ENCODE measurements at places on chromosomes 4 and X. TPM values are rescaled to one million over a fixed set of nuclear protein-coding genes. Genes with fewer than 3 reads are reported as not detected.

The YTHDC1 gene
- total RNA-seq, result 56.0 TPM

GRCh38 chr4:171812665-171813525 is at the start of gene GALNTL6:
TSS of gene GALNTL6 (plus strand) at chr4:171813404.
- no peak for DNase-seq

The SHOX gene
- not detected for total RNA-seq

GRCh38 chrX:73916931-73917667 is 354.1 kb downstream of the CHIC1 start:
- DNase-seq, result no peak

DNA sequence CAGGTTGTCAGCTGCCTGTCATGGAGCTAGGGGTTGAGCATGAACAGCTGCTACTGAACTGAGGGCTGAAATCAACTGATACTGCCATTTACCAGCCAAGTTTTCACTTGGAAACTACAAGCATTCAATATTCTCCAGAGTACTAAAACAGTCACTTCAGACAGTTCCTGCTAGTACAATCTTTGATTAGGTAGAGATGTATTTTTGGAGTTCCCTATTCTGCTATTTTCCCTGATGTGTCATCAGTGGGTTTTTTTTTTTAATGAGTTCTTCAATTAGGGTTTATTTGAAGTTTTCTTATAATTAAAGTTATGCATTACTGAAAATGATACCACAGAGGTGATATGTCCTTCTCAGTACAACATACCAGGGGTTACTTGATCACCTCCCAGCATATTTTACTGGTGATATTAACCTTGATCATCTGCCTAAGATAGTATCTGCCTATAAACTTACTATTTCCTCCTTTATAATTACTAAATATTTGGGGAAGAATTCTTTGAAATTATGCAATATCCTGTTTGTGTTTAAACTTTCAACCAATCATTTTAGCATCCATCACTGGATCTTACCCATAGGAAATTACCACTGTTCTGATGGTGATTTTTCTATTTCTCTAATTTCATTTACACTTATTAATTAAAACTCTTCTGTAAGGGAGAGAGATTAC is 13.6 kb downstream of the PDCL2 start:
- DNase-seq, result no peak

GRCh38 chrX:38646129-38646528 is 84.8 kb downstream of the TSPAN7 start:
- no peak for DNase-seq

- DNase-seq, result no peak
Observed at GRCh38 chrX:118373538-118373937, 27.6 kb downstream of the WDR44 start.

The CCKAR gene
- not detected for total RNA-seq

DNA sequence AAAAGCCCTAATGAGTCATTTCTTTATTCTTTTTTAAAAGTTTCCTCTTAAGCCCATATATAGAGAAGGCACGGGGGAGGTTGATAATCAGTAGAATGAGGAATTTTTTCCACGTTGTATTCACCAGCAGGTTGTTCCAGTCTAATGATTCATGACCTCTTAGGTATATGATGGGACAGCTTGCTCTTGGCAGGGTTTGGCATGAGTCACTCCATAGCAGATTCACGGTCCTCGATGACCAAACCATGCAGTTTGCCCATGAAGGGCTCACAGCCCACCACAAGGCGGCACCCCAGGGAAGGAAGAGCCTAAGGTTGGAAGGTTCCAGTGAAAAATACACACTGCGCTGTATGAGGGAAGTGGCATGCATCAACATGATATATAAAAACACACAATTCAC is 623.8 kb upstream of the DIPK2B start:
- DNase-seq, result no peak

The ARMCX1 gene
- total RNA-seq, result 7.9 TPM

- no peak for DNase-seq
Observed at GRCh38 chr4:77771566-77771965, 47.6 kb downstream of the CNOT6L start.

GRCh38 chrX:136810493-136810892 is 29.8 kb upstream of the ARHGEF6 start:
- no peak for DNase-seq

DNA sequence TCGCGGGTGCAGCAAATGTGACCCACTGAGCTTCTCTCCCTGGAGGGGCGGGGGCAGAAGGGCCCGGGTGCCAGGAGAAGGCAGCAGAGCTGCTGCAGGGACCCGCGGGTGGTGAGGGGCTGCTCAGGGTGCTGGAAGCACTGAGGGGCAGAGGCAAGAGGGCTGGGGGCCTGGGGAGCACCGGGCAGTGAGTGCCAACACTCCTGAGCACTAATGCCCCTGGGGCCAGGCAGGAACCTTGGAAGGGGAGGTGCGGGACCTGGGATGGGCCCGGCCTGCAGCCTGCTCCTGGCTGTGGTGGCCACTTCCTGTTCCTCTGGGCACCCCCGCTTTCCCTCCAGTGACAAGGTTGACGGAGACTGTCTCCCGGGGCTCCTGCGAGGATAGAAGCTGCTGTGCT is 66.5 kb upstream of the ADRA2C start:
- no peak for DNase-seq

- DNase-seq, result no peak
Observed at GRCh38 chr4:1559896-1560650, 124.0 kb downstream of the FAM53A start.

The NELFA gene
- 19.7 TPM for total RNA-seq

The ANXA3 gene
- total RNA-seq, result 65.1 TPM

GRCh38 chr4:182978152-182978827 is 61.1 kb upstream of the DCTD start:
- no peak for DNase-seq

The NPY1R gene
- total RNA-seq, result 14.0 TPM

The COMMD8 gene
- 9.9 TPM for total RNA-seq

GRCh38 chrX:20361081-20361889 is 94.6 kb upstream of the RPS6KA3 start:
- DNase-seq, result peak; percentile 50

DNA sequence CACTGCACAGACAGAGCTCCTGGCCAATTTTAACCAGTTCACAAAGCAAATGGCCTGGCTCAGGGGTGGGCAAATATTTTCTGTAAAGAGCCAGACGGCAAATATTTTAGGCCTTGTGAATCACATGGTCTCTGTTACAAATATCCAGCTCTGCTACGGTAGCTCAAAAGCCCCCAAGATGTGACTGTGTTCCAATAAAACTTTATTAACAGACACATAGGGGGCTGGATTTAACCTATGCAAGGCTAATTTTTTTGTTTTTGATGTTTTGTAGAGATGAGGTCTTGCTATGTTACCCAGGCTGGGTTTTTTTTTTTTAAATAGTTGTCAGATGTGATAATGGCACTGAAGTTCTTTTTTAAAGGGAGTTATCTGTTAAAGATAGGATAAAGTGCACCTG is 65.4 kb downstream of the PRKX start:
- no peak for DNase-seq

- no peak for DNase-seq
Observed at GRCh38 chrX:134484039-134484438, 24.1 kb downstream of the HPRT1 start.

DNA sequence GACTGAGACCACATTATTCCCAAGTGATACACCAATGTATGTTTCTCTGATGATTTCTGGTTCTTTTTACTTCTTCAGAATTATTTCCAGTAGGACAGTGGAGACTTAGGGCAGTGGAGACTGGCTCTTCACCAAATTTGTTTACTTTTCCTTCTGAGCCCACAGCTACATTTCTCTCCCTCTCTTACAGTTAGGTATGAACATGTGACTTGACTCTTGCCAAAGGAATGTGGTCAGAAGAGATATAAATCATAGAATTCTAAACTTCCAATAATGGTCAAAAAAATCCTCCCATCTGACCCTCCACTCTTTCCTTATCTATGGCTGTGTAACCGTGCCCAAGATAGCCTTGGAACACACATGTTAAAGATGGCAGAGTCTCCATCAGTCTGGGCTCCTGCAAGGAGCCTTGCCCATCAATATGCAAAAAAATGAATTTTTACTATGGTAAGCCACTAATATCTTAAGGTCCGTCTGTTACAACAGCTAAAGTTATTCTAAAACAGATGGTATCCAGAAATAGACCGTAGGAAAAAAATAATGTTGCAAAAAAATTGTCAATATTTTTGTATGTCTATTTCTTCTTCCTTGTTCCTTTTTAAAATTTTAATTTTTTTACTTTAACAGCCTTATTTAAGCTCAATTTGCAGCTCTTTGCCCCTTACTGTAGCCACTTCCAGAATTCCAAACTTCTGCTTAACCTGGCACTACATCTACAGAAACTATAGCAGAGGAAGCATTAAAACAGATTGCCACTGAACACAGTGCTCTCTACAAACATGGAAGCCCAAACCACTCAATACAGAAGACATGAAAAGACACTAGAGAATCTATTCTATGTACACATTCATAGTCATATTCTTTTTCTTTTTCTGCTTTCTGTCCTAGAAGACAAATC is 260.7 kb downstream of the COL25A1 start:
- DNase-seq, result no peak

DNA sequence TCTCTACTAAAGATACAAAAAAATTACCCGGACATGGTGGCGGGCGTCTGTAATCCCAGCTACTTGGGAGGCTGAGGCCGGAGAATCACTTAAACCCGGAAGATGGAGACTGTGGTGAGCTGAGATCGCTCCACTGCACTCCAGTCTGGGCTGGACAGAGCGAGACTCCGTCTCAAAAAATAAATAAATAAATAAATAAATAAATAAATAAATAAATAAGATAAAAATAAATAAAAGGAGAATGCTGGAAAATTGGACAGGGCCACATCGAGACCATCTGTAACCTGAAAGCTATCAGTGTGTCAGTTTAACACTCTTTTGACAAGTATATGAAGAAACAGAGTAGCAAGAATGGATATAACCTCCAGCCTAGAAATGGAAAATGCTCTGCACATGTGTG is 15.7 kb upstream of the FAT1 start:
- DNase-seq, result no peak

GRCh38 chrX:13389501-13389900 is 69.6 kb upstream of the ATXN3L start:
- DNase-seq, result no peak

The ATOH1 gene
- not detected for total RNA-seq

The HDAC8 gene
- total RNA-seq, result 25.9 TPM

The NLGN4X gene
- total RNA-seq, result 1.0 TPM

The GLOD5 gene
- total RNA-seq, result not detected

Data from body of pancreas (tissue), 4 donors.